ENCODE measurements at places on chromosomes 6 and 20.

GRCh38 chr6:43076464-43077332 lies 584 bp downstream of the PTK7 start:
- peak; percentile 47 for DNase-seq

DNA sequence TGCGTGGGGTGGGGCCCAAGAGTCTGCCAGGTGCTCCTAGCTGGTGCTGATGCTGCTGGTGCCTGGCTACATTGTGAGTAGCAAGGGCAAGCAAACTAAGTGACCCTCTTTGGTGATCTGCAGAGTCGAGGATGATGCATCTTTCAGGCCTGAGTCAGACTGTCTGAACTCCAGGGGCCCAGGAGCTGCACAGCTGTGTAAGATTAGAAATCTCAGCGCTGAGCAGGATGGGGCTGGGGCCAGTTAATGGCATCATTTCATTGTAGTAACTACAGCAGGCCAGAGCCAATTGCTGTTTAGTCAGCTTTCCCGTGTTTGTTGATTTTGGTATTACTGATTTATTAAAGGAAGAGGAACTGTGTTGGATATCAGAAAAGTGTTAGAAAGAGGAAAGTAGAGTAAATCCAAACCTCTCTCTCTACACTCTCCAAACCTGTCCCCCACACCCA lies 365.2 kb downstream of the PAX1 start:
- no peak for DNase-seq

DNA sequence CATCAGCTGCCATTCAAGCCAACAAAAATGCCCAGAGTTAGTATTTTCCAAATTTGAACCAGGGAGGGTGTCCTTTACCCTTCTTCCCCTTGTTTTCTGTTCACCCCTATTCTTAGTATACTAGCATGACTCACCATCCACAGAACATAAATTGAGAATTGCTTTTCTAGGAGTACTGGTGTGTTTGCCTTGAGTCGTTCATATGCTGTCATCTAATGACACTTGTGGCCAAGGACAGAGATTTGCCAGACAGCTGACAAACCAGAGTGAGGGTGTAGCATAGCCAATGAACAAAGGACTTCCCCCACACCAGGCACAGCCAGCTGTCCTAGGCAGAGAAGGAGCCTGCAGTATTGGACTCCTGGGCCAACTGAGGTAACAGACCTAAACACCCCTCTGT lies 62.2 kb downstream of the FILIP1 start:
- DNase-seq: no peak

DNA sequence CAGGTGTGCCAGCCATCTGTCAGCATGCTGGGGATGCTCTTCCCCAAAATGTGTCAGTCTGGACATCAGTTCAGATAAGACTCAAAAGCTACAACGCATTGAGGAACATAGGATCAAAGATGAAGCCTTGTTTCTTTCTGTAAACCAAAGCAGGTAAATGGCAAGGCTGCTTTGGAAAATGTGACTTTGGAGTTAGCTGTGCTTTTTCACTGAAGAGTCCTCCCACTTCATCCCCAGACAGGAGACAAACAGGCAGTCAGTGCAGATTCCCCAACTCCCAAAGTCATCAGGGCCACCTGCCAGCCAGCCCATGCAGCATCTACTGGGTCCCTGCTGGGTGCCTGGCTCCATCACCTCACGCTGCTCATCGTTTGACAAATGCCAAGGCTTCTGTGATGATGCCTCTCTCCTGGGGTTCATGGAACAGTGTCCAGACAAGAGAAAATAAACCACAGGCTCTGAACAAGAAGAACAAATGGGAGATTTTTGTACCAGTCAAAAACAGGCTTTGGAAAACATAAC lies 205.0 kb upstream of the BTBD3 start:
- no peak for DNase-seq

GRCh38 chr6:63504777-63505384 lies 67.4 kb upstream of the LOC128125822 start:
- DNase-seq: no peak

GRCh38 chr6:3794092-3794491 lies 42.6 kb upstream of the PXDC1 start:
- DNase-seq: no peak

- no peak for DNase-seq
These were observed 89.9 kb downstream of the PLCB1 start for GRCh38 chr20:8221887-8222419.

GRCh38 chr6:52788478-52788877 lies 15.1 kb downstream of the GSTA1 start:
- no peak for DNase-seq

DNA sequence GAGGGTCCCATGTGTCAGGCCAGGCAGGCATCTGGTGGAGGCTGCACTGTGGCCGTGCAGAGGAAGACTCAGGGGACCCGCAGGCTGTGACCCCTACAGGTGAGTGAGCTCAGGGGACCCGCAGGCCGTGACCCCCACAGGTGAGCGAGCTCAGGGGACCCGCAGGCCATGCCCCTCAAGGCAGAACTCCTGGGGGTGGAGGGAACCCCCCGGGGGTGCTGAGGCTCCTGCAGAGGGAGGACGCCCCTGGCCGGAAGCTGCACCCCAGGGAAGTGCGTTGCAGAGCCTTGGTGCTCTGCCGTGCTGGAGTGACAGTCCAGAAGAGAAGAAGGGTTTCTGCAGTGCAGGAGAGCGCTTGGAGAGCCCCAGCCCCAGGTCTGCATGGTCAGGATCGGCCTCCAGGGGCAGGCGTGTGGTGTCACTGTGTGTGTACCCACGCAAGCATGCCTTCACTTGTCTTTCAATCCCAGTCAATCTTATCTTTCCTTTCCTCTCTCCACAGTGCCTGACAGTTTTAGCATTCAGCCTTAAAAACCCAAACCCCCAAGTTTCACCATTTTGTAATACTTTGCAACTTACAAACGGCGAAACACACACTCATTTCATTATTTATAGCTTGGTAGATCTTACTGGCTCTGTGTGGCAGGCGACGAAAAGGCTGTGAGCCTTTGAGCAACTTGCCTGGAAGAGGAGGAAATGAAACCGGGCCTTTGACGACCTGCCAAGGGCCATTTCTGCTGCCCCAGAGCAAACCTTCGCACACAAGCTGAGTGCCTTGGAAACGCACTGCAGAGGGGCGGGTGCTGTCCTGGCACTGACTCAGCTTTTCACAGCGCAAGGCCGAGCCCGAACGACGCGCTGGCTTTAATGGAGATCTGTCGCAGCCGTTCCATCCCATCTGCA lies 101.4 kb upstream of the AGPAT4 start:
- DNase-seq: no peak

- DNase-seq: no peak
These were observed 73.4 kb downstream of the ISM1 start for GRCh38 chr20:13294522-13294921.

- no peak for DNase-seq
These were observed 89.6 kb upstream of the BEND6 start for GRCh38 chr6:56865081-56865875.

DNA sequence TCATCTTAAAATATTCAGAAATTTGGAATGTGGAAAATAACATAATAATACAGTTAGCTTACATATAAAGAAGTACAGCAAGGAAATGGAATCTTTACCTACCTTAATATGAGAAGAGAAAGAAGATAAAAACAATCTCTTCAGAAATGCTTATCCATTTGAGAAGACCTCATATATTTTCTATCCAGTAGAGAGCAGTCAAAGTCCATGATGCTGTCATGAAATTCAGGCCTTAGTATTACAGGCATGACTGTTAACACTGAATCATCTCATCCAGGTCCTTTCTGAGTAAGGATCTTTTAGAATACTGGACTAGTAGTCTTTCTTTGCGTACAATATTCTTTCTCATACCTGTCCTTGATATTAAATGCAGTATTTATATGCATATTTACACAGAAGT lies 713.4 kb downstream of the CD109 start:
- no peak for DNase-seq

- DNase-seq: no peak
These were observed 140.8 kb downstream of the ALDH8A1 start for GRCh38 chr6:134809130-134809529.

- DNase-seq: no peak
These were observed 22.1 kb downstream of the CYP24A1 start for GRCh38 chr20:54151511-54152226.

DNA sequence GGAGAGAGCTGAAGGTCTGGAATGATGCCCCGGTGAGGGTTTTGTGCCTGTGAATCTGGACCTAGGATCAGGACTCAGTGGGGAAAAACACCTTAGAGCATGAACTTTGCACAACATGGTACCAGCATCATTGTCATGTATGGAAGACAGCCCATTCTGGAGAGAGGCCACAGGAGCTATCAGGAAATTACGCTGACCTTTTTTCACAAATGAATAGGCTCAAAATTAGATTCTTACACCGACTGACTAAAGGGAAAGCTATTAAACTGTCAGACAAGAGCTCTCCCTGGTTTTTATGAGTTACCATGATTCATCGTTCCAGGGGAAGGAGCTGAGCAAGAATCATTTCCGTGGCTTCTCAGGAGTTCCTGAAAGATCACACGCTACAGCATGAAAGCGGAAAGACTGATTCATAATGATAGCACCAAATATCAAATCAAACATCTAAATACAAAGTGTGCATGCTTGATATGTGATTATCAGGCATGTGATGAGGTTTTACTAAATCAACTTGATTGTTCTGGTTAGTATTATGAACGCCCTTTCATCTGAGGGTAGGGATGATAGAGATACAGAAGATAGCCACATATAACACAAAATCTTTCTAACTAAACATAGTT lies 224.9 kb upstream of the SMLR1 start:
- no peak for DNase-seq

DNA sequence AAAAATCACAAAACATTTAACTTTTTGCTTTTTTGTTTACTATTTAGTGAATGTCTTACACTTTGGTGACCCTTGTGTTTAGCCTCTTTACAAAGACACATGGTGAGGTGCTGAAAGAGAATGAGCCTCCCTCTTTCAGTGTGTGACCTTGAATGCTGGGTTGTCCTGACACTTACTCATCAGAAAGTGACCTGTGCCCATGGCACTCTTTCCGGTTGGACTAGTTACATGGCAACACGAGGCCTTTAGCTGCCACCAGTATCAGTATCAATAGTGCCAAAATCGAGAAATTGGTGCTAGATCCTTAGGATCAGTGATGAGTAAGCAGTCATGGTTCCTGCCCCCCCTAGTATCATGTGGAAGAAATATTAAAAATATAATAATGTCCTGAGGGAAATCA lies 1.7 kb upstream of the RPL7L1 start:
- no peak for DNase-seq

DNA sequence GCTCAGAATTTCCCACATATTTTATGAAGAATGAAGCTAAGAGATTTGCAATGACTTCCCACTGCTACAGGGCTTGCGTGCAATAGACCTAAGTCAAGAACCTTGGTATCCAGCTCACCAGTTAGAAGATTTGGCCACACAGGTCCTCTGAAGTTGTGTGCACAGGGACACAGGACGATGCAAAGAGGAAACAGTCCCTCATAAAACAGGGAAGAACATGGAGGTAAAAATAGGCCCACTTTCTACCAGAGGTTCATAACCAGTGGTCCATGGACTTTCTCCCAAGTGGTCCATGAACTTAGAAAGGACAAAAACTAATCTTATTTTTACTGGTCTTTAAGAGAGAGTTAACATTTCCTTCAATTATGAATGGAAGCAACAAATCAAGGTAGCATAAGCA lies 1.3 kb downstream of the ZKSCAN4 start:
- DNase-seq: no peak

- DNase-seq: no peak
These were observed 350.8 kb upstream of the TSHZ2 start for GRCh38 chr20:52621401-52621800.

DNA sequence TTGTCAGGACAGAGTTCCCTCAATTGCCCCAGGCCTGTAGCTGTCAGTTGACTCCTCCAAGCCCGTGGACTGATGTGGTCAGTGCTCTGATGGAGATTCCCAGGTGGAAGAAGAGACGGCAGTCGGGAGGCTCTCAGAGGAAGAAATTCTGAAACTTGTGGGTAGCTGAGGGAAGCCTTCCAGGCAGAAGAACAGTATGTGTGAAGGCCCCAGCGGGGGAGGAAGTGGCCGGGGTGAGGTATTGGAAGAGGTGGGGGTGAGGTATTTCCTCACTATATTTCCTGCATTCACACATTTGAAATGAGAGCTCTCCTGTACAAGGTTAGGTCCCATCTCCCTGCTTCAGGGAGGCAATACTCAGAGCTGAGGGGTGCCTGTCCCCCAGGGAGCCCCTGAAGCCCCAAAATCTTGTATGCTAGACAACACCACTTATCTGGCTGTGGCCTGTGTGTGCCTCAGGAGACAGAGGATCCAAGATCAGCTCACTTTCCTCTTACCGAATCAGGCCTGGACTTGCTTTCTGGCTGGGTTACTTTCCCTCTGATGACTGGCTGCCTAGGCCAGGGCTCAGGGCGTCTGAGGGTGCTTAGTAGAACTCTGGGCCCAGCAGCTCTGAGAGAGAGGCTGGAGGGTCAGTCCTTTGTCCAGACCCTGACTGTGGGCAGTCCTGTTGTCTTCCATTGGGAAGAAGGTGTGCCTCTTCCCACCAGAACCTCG lies 49.3 kb upstream of the MYL9 start:
- DNase-seq: peak; percentile 35

DNA sequence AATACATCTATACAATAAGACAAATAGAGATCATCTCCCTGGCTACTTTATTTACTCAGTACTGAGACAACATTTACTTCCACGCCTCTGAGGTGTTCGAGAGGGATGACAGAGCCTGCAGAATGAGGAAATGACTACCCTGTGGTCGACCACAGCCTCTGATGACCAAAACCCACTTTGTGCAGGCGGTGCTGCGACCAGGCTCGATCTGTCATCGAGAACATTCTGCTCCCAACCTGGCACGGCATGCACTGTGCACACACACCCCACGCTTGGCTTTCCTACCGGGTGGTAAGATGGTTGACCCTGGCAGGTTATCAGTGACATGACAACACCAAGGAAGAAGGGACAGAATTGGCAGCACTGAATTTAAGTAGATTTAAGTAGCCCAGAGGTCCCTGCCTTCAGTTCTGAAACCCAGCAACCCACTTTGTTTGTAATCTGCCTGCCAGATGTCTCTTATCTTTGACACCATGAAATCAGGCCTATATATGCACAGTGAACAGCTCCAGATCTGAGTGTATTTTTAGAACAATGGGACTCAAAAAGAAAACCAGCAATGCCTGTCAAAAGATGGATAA lies 42.6 kb downstream of the TTI1 start:
- no peak for DNase-seq

DNA sequence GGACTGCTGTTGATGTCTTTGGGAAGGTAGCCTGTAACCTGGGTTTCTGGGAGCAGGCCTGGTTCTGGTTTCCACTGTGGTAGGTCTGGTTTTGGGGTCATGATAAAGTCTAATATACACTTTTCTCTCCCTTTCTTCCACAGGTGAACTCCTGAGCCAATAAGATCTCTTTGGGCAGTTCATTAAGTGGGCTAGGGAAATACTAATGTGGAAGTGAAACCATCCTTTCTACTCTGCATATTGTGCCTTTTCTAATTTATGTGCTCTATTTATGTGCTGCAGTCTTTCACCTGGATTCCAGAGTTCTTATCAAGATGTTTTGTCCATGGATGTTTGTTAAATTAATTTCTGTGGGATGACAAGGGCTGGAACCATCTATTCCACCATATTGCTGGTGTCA lies 165.7 kb upstream of the PTPRK start:
- DNase-seq: no peak

DNA sequence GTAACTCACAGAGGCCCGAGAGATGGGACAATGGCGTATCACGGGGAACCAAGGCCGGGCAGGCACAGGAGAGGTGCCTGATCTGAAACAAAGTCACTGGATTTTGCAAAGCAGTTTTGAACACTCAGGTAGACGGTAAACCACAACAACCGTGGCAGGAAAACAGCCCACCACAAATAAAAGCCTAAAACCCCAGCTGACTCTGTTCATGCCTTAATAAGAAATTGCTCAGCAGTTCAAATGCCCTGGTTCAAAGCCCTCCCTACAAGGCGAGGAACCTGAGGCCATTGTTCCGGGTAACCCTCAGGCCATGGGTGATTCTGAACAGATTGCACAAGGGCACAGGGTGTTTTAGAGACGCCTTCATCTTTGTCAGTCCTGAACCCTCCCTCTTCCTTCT lies 114.2 kb downstream of the MAP3K7 start:
- DNase-seq: peak; percentile 88
